Endodermal cell (in vitro differentiated cells): ENCODE measurements at places on chromosomes 12 and 14. TPM values are rescaled to one million over a fixed set of nuclear protein-coding genes. Genes with fewer than 3 reads are reported as not detected.
A peak's percentile ranks its signal among the peaks of the same experiment; 100 is the strongest.

The ANG gene
- total RNA-seq: 3.4 to 20.1 TPM (median 4.5 TPM) in 3 replicates

GRCh38 chr12:12691549-12691948, 4.4 kb downstream of the GPR19 start:
- no peak overlapping the region for H3K27ac ChIP-seq
- no peak for DNase-seq
- no peaks in the 10 kb centered on the region for H3K36me3 ChIP-seq

The SYNDIG1L gene
- 2.7 to 4.8 TPM (median 4.1 TPM) in 3 replicates for total RNA-seq

GRCh38 chr12:162467-163307, 51.3 kb downstream of the SLC6A12 start:
- H3K27me3 ChIP-seq: no peaks in the 10 kb centered on the region
- H3K36me3 ChIP-seq: no peaks in the 10 kb centered on the region
- H3K4me1 ChIP-seq: no peaks in the 10 kb centered on the region
- DNase-seq: peak; percentile 71

The LMBR1L gene
- 81.6 and 98.6 TPM in 2 replicates for total RNA-seq

GRCh38 chr14:36973806-36974442, 198.5 kb downstream of the SLC25A21 start:
- no peaks in the 10 kb centered on the region for H3K36me3 ChIP-seq
- H3K4me3 ChIP-seq: no peak overlapping the region
- no peak overlapping the region for H3K27ac ChIP-seq
- H3K4me1 ChIP-seq: peaks cover 3% of the 10 kb centered on the region
- no peaks in the 10 kb centered on the region for H3K27me3 ChIP-seq
- no peak for DNase-seq

DNA sequence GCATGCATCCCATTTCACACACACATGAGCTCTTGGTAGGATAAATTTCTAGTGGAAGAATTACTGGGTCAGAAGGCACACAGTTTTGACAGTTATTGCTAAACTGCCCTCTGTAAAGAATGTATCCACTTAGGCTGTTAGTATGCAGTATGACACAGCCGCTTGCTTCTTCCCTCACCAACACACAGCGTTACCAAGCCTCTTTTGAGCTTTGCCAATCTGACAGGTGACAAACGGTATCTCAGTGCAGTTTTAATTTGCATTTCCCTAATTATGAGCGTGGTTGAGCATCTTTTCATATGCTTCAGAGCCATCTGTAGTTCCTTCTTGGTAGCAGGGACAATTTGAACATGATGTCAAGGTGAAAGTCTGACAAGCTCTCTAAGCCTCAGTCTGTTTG, 42.9 kb downstream of the HRK start:
- no peaks in the 10 kb centered on the region for H3K27me3 ChIP-seq
- DNase-seq: no peak
- no peak overlapping the region for H3K4me3 ChIP-seq
- no peaks in the 10 kb centered on the region for H3K4me1 ChIP-seq
- H3K27ac ChIP-seq: no peak overlapping the region

The STXBP6 gene
- 0.64 to 1.5 TPM (median 0.65 TPM) in 3 replicates for total RNA-seq
